ENCODE measurements at places on chromosomes 12 and 14.

GRCh38 chr14:87334997-87335685 lies 657.8 kb downstream of the GALC start:
- no peak for DNase-seq

DNA sequence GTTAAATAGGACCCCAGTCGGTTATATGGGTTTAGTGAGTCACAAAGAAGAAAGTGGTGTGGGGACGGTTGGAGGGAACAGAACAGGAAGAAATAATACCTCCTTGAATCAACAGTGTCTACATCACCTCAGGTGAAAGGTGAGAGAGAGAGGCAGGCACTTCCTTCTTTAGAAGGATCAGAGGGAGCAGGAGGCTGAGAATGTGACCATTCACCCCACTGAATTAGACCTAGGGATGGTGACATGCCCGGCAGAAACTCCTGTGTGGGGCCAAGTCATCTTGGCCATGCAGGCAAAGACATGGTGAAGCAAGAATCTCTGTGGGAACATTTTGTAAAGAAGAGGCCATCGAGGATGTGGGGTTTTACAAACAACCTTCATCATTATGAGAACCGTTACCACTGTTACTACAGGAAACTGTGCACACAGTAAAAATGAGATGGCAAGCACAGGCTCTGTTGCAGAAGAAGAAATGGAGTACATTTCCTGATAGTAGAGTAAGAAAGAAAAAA lies 1196.9 kb downstream of the VRK1 start:
- DNase-seq = no peak

- no peak for DNase-seq
Measured at GRCh38 chr12:58757422-58757821, 162.9 kb downstream of the LRIG3 start.

GRCh38 chr14:45664668-45665356 lies 411.8 kb upstream of the MIS18BP1 start:
- no peak for DNase-seq

- DNase-seq = no peak
Measured at GRCh38 chr12:92471551-92471950, 231.2 kb upstream of the PLEKHG7 start.

All from GF-D8 (cell line).